ENCODE measurements at places on chromosomes 5 and 9.

GRCh38 chr5:171175746-171176145 is 133.3 kb upstream of the TLX3 start:
- DNase-seq, result no peak

DNA sequence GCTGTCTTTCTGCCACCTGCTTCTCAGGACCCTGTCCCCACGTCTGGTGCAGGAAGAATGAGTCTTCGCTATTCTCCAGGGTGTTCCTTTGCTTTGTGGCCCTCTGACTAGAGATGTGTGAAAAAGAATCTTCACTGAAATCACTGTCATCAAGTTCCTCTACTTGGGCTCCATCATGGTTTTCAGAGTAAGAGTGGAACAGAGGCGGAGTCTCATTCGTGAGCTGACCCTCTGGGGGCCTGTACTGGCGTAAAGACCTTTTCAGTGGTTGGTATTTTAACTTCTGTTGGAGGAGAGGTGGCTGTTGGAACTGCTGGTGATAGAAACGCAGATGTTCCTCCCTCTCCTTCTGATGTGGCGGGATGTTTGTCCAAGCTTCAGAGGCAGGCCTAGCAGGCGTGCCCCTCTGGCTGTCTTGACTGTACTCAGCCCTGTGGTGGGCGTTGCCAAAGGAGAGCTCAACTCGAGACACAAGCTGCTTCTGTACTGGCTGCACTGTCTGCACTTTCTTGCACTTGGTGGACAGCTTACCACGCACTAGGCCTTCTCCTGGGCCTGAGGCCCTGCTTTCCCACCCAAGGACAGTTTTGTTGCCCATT is 72.0 kb downstream of the KIF24 start:
- DNase-seq, result no peak

DNA sequence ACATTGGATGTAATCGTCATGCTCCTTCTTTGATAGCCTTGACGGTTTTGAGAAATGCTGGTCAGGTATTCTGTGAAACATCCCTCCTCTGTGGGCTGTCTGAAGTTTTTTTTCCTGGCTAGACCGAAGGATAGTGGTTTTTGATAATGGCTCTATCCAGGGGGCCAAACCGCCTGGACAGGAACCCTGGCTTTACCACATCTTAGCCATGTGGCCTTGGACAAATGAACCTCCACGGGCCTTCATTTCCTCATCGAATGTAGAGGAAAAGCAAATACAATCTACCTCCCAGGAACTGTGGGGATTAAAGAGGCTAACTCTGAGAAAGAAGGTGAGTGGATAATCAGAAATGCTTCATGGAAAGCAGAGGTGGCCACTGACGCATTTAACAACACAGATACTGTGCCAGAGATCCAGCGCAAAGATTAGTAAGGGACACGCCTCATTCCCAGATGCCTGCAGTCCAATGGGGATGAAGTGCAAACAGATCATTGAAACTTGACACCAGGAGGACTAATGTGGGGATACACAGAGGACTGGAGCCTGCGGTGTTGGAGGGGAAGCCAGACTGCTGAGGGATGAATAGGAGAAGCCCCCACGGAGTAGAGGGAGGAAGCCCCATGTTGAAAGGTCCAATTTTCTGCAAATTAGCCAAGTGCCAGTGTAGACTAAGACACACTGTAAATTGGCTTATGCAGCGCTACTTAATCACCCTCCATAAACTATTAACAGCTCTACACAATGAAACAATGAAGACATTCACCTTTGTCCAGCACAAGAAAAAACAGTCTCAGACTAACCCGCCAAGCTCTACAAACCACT is 41.6 kb downstream of the MYO10 start:
- no peak for DNase-seq

- DNase-seq, result no peak
Observed at GRCh38 chr9:79657891-79658290, 86.1 kb downstream of the TLE4 start.

DNA sequence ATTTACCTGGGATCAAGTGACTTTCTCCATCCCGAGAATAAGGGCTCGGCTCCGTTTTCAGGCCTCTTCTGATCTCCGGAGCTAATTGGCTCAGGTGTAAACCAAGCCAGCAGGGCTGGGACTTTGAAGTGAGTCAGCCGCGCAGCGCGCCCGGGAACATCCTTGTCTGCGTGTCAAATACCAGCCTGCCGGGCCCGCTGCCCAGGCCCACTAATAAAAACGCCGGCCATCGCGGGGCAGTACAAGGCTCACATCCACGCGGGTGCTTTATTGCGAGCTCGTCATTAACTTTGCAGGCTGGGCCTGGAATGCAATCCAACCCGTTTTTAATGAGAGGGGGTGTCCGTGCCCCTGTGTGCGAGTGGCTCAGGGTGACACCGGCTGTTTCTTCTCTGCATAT is 416.8 kb downstream of the IRX2 start:
- no peak for DNase-seq

DNA sequence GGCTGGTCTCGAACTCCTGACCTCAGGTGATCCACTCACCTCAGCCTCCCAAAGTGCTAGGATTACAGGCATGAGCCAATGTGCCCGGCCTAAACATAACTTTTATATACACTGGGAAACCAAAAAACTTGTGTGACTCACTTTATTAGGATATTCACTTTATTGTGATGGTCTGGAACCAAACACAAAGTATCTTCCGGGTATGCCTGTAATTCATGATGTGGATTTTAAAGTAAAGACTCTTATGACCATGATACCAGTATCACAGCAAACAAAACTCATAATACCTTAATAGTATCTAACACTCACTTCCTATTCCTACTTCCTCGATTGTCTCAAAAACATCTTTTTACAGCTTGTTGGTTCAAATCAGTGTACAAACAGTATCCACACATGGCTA is 12.7 kb upstream of the GFPT2 start:
- no peak for DNase-seq

DNA sequence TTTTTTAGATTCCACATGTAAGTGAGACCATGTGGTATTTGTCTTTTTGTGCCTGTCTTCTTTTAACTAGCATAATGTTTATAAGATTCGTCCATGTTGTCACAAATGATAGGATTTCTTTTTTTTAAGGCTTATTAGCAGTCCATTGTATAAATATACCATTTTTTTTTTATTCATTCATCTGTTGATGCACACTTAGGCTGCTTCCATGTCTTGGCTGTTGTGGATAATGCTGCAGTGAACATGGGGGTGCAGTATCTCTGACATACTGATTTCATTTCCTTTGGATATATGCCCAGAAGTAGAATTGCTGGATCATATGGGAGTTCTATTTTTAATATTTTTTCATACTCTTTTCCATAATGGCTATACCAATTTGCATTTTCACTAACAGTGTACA is 48.7 kb downstream of the KIAA1958 start:
- DNase-seq, result no peak

- no peak for DNase-seq
Observed at GRCh38 chr9:68920921-68921320, 93.0 kb downstream of the PRKACG start.

- no peak for DNase-seq
Observed at GRCh38 chr9:109974143-109974917, 194.3 kb downstream of the PALM2AKAP2 start.

DNA sequence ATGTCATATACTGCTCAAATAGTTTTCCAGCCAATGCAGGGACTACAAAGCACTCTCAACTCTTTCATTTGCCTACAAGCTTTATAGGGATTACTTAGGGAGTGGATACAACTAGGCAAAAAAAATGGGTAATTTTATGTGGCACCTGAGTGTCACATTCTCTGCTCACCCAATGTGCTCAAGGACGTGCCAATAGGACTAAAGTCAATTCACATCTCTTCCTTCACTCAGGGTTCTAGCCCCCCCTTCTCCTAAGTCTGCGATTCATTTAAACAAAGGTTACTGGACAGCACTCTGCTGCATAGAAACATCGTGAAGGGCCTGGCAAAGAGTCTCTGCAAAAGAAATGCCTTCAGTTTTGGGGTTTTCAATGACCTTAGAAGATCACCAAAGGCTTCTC is 142.3 kb downstream of the TSSK1B start:
- no peak for DNase-seq

DNA sequence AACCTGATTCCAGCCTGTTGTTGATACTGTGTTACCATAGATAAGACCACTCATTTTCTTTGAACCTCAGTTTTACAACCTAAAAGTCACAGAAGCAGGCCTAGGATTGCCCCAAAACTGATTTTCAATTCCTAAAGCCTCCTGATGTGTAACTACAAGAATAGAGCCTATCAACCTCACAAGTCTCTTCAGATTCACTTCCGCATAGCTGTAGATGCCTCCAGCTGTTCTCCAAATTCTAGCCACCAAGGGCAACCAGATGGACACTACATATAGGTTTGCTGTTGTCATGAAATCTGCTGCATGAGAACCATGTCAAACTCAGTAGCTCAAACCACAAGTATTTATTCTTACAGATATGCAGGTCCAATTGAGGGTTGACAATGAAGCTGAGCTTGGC is 143.5 kb downstream of the SPATA31D1 start:
- DNase-seq, result no peak

- DNase-seq, result no peak
Observed at GRCh38 chr5:179408611-179409010, 63.4 kb upstream of the ADAMTS2 start.

DNA sequence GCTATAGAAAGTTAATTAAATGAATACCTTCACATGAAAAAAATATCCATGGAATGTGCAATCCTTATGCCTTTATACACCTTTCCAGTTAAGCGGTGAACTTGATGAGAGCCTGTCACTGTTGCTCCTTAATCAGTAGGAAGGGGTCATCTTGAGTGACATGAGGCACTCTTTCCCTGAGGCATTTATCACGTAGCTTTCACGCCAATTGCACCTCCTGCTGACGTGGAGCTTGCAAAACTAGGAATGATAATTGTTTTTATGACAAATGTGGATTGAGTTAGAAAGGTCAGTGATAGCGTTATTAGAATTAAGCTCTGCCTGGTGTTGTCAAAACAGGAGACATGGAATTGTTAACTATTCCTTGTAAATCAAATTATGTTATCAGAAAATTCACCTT is 79.7 kb downstream of the SLF1 start:
- no peak for DNase-seq

All from activated CD4-positive, CD25-positive, alpha-beta regulatory T cell (primary cell).